Activated naive CD4-positive, alpha-beta T cell treated with anti-CD3 and anti-CD28 coated beads, Interleukin-2, amount 10 ng/mL, durations not matched to agents 5 hours and 36 hours (primary cell): ENCODE measurements at places on chromosomes 5 and 9. TPM values are rescaled to one million over a fixed set of nuclear protein-coding genes. Genes with fewer than 3 reads are reported as not detected.

The SH3RF2 gene
- not detected for total RNA-seq

The NXNL2 gene
- not detected for total RNA-seq

The SMAD5 gene
- total RNA-seq: 2.0 TPM

The RANBP17 gene
- not detected for total RNA-seq

The GLRA1 gene
- not detected for total RNA-seq

The ENHO gene
- not detected for total RNA-seq

The C9orf152 gene
- not detected for total RNA-seq

The FBP2 gene
- not detected for total RNA-seq

The PITX1 gene
- 0.08 TPM for total RNA-seq

The ALDH1B1 gene
- total RNA-seq: 10.3 TPM

The ACSL6 gene
- total RNA-seq: 30.8 TPM

The PCDH1 gene
- not detected for total RNA-seq

The QRFP gene
- not detected for total RNA-seq

The SLC31A2 gene
- total RNA-seq: 3.5 TPM

The FAXDC2 gene
- not detected for total RNA-seq

The COL23A1 gene
- total RNA-seq: 0.18 TPM

The OR1J2 gene
- not detected for total RNA-seq

The WDR31 gene
- total RNA-seq: 0.91 TPM

The SH3TC2 gene
- total RNA-seq: not detected

The TRIO gene
- 4.3 TPM for total RNA-seq

The TSSK1B gene
- not detected for total RNA-seq

The AGXT2 gene
- total RNA-seq: not detected

The VCAN gene
- not detected for total RNA-seq

The MEGF9 gene
- 12.0 TPM for total RNA-seq

The SHOC1 gene
- total RNA-seq: not detected

The EDIL3 gene
- not detected for total RNA-seq

The BARHL1 gene
- not detected for total RNA-seq

The CARD6 gene
- 4.3 TPM for total RNA-seq

The CLIC3 gene
- total RNA-seq: 4.5 TPM
